ENCODE measurements at places on chromosomes 7 and 10.
A peak's percentile ranks its signal among the peaks of the same experiment; 100 is the strongest.

GRCh38 chr10:50991456-50992355 lies 82.6 kb upstream of the PRKG1 start:
- DNase-seq: no peak

- DNase-seq: no peak
Measured at GRCh38 chr10:10973310-10973709, 44.4 kb upstream of the CELF2 start.

DNA sequence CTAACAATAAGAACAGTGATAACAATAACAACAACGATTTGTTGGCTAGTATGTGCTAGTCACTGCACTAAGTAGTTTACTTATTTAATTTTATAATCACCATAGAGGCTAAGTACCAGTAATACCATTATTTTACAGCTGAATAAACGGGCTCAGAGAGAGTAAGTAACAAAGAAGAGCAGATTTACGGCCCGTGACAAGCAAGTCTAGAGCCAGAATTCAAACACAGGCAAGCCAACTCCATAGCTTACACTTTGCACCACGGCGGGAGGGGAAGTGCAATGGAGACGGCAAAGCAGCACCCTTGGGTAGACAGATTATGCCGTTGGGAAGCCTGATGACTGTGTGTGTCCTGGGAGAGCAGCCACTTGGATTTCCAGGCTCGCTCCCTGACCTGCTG lies 1.2 kb upstream of the OR6V1 start:
- no peak for DNase-seq

DNA sequence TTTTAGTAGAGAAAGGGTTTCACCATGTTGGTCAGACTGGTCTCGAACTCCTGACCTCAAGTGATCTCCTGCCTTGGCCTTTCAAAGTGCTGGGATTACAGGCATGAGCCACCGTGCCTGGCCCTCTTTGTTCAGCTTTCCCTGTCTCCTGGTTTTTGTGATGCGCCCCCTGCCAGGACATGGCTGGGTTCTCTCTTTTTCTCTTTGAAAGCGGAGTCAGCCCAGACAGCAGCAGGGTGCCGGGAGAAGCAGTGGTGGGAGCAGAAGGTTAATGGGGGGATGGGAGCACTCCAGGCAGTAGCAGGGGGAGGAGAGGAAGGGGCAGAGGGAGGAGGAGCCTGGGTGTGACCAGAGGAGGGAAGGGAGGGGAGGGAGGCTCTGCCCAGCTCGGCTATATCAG lies 1.8 kb downstream of the MUC3A start:
- DNase-seq: no peak

DNA sequence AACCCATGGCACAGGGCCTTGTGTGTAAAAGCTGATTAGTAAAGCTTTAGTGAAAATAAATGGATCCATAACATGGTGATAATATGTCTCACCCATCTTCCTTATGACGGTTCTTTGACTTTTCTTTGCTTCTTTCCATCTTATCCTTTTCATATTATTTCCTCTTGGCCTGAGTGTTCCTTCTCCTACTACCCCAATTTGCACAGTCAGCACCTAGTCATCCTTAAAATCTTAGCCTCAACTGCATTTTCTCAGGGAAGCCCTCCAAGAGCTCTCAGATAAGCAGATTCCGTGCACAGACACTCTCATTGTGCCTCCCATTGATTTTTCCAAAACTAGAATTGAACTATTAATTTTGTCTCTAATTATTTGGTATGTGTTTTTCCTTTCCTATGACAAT lies 112.4 kb downstream of the PTN start:
- DNase-seq: no peak

DNA sequence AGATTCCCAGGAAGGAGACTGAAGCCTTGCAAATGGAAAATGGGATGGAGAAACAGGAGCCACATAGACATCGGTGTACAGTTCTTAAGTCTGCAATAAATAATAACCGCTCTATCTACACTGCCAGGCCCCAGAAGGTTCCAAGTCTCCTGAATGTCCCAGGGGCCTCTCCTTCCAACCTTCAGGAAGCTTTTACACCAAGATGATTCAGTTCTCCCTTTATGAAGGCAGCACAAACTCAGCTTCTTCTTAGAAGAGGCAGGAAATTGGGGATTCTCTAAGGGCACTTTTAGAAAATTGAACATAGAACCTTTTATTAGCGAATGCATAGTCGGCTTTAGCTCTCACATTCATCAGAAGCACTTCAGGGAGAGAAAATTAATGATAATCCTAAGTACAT lies 130.8 kb upstream of the LYZL1 start:
- DNase-seq: no peak

GRCh38 chr7:99344061-99344647 lies 18.5 kb downstream of the ARPC1A start:
- no peak for DNase-seq

DNA sequence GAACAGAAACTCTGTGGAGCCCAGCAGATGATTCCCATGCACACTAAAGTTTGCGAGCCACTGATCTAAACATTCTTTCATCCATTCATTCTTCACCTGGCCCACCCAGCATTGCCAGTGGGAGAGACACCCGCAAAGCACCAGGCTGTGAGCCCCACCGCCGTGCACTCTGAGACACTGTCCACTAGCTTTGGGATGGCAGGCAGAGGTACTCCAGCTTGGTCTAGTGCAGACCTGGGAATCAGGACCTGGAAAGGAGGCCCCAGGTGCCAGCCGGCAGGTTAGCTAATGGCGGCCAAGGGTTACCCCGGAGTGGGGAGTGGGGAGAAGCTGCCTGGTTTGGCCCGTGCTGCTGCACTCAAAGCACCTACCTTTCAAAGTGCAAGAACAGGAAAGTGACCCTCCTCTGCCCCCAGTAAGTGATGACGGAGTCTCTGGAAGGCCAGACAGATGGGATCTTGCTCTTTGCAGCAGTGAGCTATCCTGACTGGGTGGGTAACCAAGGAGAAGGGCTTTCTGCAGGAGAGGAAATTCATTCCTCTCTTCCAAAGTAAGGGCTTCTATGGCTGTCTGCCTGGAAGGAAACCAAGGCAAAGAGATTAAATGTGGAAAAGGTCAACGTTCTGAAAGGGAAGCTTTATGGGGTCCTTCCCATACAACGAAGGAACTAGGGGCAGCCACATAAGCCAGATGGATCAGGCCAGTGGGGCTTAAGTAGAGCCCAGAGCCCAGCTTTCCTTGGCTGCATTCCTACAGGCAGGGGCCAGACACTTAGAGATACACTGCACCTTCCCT lies 74.2 kb upstream of the LRRC4 start:
- DNase-seq: no peak

DNA sequence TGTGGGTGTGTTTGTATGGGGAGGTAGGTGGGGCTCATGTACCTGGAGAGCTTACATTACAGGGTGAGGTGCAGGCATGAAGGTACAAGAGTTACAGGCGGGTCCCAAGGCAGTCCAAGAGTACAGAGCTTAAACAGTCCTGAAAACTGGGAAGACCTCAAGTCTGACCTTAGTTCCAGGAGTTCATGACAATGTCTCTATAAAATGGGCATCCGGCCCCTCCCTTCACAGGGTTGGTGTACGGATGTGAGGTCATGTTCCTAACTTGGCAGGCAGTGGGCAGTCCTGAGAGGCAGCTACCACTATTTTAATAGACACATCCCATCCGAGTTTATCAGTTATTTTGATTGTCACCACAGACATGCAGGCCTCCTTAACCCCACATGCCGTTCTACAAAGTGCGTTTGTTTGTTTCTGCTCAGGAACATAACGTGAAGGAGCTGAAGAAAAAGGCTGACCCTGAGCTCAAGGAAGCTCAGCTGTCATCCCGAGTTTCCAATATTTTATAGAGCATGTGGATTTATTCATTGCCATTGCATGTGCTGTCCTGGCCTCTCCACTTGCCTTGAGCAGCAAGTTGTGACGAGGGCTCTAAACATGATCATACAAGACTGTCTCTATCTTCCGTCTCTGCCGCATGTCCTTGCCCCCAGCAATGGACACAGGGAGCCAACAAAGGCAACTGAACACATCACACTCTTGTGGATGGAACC lies 647.5 kb upstream of the IGFBP3 start:
- DNase-seq: no peak

GRCh38 chr10:7225133-7225532 lies 185.7 kb downstream of the SFMBT2 start:
- no peak for DNase-seq

GRCh38 chr7:83410989-83411591 lies 237.8 kb downstream of the SEMA3E start:
- DNase-seq: peak; percentile 16

DNA sequence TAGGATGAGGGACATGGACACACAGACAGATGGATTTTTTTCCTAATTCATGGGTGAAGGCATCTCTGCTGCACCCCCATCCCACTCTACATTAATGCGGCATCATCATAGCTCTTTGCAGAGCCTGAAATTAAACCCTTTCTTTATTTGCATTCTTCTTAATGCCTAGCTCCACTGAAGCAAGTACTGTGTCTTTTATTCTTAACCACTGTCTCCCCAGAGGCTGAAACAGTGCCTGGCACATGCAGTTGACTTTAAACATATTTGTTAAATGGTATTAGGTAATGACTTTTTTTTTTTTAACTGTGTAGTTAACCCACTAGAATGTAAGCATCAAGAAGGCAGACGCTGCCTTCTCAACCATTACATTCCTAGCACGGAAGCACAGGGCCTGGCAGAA lies 73.5 kb downstream of the SMURF1 start:
- no peak for DNase-seq

GRCh38 chr7:74561898-74562613 lies 95.5 kb upstream of the GTF2I start:
- no peak for DNase-seq

All from hematopoietic multipotent progenitor cell treated with erythropoietin and hydrocortisone succinate and interleukin-3 and kit ligand, for 15 days (in vitro differentiated cells).